ENCODE measurements at places on chromosomes 11 and 22.

DNA sequence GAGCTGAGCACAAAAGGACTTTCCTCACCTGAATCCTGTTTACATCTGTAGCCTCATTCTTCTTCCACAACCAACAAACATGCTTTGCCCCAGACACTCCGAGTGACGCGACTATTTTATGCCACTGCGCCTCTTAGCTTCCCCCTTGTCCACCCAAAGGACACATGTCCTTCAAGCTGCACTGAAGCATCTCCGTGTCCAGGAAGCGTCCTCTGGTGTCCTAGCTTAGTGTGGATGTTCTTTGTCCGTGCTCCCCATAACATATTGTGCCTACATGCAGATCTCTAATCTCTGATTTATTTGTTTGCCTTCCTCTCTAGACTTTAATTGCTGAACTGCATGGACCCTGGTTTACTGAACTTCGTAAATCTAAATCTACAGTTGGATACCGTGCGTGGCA, 20.1 kb upstream of the CECR2 start:
- DNase-seq: no peak

- peak; percentile 75 for DNase-seq
Measured at GRCh38 chr11:57571606-57572005, 4.1 kb upstream of the UBE2L6 start.

DNA sequence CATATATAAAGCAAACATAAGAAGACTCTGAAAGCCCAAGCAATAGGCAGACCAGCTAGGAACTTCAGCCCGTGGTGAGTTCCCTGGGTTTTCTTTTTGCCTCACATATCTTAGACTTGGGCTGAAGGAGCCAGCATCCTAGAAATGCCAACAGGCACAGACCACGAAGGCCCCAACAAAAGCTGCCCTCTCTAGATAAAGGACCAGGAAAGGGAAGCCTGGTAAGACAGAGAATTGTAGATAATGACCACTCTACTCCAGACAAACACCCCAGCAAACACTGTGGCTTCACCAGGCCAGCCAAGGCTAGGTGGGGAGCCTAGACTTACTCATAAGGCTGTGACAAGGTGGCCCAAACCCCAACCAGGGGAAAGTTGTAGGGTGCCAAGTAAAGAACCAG, 11.2 kb downstream of the GAL start:
- no peak for DNase-seq

DNA sequence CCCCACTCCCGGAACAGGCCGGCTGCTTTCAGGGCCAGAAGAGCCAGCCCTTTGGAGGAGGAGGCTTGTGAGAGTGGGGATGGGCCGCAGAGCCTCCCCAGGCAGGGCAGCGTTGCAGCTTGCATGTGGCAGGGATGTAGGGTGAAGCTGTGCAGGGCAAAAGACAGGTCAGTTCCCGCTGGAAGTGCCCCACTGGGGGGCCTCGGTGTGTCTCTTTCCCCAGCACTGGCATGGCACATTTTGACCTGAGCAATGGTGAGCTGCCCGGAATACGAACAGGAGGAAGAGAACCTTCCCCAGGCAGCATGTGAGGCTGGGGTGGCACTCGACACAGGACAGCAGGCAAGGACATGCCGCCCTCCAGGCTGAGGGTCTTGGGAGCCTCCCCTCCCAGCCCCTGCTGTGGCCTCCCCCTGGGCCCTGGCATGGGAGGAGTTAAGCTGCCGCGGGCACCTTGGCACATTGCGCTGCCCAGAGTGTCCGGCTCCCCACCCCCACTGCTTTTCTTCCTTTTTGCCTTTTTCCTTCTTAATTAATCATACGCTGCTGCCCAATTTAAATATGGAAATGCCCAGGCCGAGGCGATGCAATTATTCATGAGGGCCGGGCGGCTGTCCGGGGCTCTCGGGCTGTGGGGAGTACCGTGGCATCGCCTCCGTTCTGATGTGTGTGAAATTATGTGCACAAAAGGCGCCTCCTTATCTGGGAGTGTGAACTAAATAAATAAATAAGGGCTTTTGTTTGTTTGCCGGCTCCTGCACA, 76.0 kb upstream of the WNT7B start:
- DNase-seq: peak; percentile 32

- DNase-seq: no peak
Measured at GRCh38 chr22:50145721-50146438, 24.7 kb upstream of the PANX2 start.

GRCh38 chr11:59173964-59174663, 2.2 kb downstream of the DTX4 start:
- DNase-seq: no peak

GRCh38 chr11:132024587-132025295, 654.3 kb downstream of the NTM start:
- DNase-seq: no peak

GRCh38 chr22:35960854-35961253, 67.8 kb downstream of the RBFOX2 start:
- no peak for DNase-seq

DNA sequence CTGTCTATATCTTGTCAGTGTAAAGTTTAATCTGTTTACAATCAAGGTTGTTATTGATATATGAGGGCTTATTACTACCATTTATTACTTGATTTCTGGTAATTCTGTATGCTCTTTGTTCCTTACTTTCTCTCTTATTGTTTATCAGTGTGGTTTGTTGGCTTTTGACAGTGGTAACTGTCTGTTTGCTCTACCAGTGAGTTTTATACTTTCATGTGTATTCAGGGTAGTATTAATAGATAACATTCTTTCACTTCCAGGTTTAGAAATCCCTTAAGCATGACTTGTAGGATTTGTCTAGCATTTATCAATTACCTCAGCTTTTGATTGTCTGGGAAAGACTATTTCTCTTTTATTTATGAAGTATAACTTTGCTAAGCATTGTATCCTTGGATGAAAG, 37.5 kb upstream of the SLC22A25 start:
- no peak for DNase-seq

GRCh38 chr22:30763815-30764673, 69.4 kb downstream of the OSBP2 start:
- peak; percentile 48 for DNase-seq

GRCh38 chr11:19642185-19643158, 70.2 kb upstream of the NAV2 start:
- DNase-seq: no peak

DNA sequence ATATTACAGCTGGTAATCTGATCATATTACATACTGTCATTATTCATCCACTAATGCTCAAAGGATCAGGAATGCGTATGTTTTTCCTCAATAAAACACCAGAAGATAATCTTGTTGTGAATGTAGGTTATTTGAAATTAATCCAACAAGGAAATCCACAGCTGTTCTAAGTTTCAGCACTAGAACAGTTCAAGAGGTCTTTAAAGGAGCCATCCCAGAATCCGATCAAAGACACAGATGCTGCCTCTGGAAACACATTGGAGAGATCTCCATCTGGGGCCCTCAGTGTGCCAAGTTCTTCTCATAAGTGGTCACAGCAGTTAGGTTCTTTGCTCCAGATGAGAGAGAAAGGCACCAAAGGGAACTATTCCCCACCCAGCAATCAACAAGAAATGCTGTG, 1955.1 kb upstream of the RAG2 start:
- no peak for DNase-seq

GRCh38 chr22:50660306-50660705, 12.3 kb upstream of the SHANK3 start:
- no peak for DNase-seq

GRCh38 chr22:48268771-48269552, 1506.5 kb downstream of the TBC1D22A start:
- DNase-seq: no peak

DNA sequence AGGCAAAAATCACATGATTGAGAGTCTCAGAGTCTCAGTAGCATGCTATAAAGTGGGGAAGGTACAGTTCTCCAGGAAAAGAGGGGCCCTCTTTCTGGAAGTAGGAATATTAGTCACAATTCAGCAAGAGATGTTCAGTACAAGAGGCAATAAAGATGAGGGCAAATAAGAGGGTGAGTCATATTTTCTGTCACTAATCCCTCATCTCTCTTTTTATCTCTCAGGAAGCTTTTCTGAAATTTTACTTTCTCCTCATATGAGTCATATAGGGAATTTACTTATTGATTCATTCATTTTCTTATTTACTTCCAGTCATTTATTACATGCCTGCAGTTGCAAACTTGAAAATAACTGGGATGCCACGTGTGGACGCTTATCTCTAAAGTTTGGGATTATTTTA, 3.4 kb upstream of the NXPE1 start:
- DNase-seq: no peak

DNA sequence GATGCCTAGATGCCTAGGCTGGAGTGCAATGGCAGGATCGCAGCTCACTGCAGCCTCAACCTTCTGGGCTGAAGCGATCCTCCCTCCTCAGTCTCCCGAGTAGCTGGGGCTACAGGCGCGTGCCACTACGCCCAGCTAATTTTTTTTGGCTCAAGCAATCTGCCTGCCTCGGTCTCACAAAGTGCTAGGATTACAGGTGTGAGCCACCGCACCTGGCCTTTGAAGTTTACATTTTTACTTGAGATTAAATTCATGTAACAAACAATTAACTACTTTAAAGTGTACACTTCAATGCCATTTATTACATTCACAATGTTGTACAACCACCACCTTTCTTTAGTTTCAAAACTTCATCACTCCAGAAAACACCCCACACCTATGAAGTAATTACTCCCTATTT, 3.5 kb upstream of the FOSL1 start:
- DNase-seq: no peak

GRCh38 chr22:35150183-35151107, 84.5 kb downstream of the ISX start:
- DNase-seq: peak; percentile 67

DNA sequence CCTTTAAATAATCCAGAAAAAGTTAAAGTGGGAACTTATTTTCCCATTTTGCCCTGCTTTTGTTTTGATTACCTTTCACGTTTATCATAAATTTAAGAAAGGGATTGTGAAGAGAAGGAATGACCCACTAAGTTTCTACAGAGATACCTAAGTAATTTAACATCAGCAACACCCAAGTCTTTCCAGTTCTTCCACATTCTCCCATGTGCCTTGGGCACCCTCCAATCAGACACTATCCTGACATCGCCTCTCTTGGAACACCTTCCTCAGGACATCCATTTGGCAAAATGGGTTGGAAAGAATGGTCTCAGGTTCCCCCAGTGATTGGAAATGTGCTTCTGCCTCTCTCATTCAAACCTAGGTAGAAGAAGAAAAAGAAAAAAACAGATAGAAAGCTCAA, 6.3 kb downstream of the BBOX1 start:
- no peak for DNase-seq

- DNase-seq: no peak
Measured at GRCh38 chr22:19879992-19880785, 25.5 kb upstream of the GNB1L start.

- no peak for DNase-seq
Measured at GRCh38 chr22:22897091-22897490, 9.5 kb downstream of the IGLL5 start.

DNA sequence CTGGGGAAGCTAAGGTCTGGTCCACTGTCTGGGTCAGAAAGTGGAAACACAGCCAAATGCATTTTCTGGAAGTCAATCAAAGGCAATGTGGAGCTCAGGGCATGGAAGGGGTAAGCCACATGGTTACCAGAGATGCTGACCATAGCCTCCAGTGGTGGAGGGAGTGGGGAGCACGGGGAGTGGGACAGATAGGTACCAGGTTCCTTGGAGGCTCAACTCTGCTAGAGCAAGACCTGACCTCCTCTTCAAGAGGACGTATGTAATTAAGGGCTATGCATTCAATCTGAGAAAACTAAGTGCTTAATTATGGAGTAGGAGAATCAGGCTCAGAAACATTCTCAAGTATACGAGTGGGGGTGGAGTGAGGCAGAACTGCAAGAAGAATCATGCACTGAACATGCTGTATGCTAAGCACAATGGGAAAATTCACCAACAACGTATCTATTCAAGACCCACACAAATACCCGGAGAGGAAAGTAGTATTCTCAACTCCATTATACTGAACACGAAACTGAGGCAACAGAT, 65.2 kb upstream of the PHOX2A start:
- DNase-seq: no peak

DNA sequence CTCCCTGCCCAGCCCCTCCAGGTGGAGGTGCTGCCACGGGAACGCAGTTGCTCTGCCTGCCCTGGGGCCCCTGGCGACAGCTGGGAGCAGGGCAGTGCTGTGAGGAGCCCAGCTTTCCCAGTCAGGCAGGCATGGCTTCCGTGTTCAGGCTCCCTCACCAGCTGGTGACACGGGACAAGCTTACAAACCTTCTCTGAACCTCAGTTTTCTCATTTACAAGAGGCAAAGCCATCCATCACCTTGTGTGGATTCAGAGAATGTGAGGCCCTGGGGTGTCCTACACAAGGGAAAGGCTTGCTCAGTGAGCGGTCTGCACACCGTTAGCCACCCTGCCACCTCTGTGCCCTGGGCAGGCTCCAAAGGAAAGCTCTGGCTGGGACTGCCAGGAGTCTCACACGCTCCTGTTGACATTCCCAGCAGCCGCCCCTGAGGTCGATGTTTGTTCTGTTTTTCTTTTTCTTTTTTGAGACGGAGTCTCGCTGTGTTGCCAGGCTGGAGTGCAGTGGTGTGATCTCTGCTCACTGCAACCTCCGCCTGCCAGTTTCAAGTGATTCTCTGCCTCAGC, 23.5 kb downstream of the SUN2 start:
- no peak for DNase-seq

GRCh38 chr11:31337806-31338205, 31.7 kb downstream of the DCDC1 start:
- DNase-seq: no peak

- DNase-seq: no peak
Measured at GRCh38 chr11:58765078-58765477, 33.3 kb upstream of the GLYAT start.

GRCh38 chr11:100810146-100810545, 123.1 kb downstream of the ARHGAP42 start:
- DNase-seq: no peak

GRCh38 chr11:97611345-97611744, 1221.5 kb downstream of the JRKL start:
- no peak for DNase-seq

- peak; percentile 77 for DNase-seq
Measured at GRCh38 chr22:29478326-29479276, 1.4 kb upstream of the NEFH start.

- no peak for DNase-seq
Measured at GRCh38 chr11:8384199-8384821, 120.6 kb upstream of the LMO1 start.

- DNase-seq: no peak
Measured at GRCh38 chr11:131592734-131593133, 222.3 kb downstream of the NTM start.

DNA sequence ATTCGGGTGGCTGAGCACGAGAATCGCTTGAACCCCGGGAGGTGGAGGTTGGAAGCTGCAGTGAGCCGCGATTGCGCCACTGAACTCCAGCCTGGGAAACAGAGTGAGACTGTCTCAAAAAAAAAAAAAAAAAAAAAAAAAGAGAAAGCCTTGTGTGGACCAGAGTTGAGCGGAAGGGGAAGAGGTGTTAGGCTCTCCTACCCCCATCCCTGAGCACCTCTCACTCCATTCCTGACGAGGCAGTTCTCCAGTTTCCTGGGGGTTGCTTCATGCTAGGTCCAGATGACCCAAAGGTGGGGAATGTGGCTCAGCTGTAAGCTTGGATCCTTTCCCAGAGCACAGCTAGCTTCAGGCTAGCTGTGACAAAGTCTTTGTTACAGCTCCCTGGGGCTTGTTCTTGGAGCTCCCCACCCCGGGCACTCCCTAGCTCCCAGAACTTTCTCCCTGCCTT, 8.8 kb upstream of the DNAL4 start:
- no peak for DNase-seq

GRCh38 chr11:35619116-35619854, 1.0 kb downstream of the FJX1 start:
- DNase-seq: no peak
